ENCODE measurements at places on chromosomes 6 and 20. TPM values are rescaled to one million over a fixed set of nuclear protein-coding genes. Genes with fewer than 3 reads are reported as not detected.

GRCh38 chr6:45563844-45564243 is 186.1 kb upstream of the SUPT3H start:
- no peak overlapping the region for H3K4me3 ChIP-seq
- H3K36me3 ChIP-seq: no peaks in the 10 kb centered on the region
- H3K27me3 ChIP-seq: no peaks in the 10 kb centered on the region
- DNase-seq: no peak
- H3K4me1 ChIP-seq: peaks cover 43% of the 10 kb centered on the region

DNA sequence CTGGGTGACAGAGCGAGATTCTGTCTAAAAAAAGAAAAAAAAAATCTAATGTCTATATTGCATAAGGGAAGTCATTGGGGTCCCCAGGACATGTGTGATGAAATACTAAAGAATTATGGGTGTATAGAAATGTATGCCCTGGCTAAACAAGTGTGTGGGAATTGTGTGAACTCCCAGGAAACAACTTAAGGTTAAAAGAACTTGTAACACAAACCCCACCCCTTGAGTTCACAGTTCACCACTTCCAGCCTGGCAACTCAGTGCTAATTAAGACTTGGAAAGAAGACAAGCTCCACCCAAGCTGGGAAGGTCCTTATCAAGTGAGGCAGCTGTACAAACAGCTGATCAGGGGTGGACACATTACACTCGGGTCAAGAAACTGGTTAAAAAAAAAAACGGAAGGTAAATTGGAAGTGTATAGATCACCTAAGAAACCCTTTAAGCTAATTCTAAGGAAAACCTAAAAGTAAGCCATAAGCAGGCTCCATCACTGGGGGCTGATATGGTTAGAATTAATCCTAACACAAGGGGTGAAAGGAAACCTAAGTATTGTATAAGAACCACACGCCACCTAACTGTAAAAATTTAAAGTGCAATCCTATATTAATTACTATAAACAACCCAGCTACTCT is 25.2 kb downstream of the HLA-A start:
- no peaks in the 10 kb centered on the region for H3K36me3 ChIP-seq
- H3K27ac ChIP-seq: no peak overlapping the region
- peaks cover 42% of the 10 kb centered on the region for H3K4me1 ChIP-seq
- H3K27me3 ChIP-seq: peaks cover 7% of the 10 kb centered on the region
- no peak overlapping the region for H3K4me3 ChIP-seq
- DNase-seq: no peak

- no peak for DNase-seq
- H3K36me3 ChIP-seq: no peaks in the 10 kb centered on the region
- no peaks in the 10 kb centered on the region for H3K27me3 ChIP-seq
- peaks cover 42% of the 10 kb centered on the region for H3K4me1 ChIP-seq
- H3K4me3 ChIP-seq: no peak overlapping the region
These were observed 37.8 kb upstream of the IGF2R start for GRCh38 chr6:159931112-159931511.

- peaks cover 16% of the 10 kb centered on the region for H3K36me3 ChIP-seq
- H3K27me3 ChIP-seq: no peaks in the 10 kb centered on the region
- H3K4me1 ChIP-seq: peaks cover 4% of the 10 kb centered on the region
- DNase-seq: no peak
- no peak overlapping the region for H3K27ac ChIP-seq
These were observed 78.1 kb downstream of the AFDN start for GRCh38 chr6:167904791-167905190.

GRCh38 chr6:111522393-111523020 is 39.5 kb upstream of the REV3L start:
- no peak for DNase-seq
- H3K4me1 ChIP-seq: peaks cover 24% of the 10 kb centered on the region
- no peak overlapping the region for H3K4me3 ChIP-seq
- H3K27me3 ChIP-seq: no peaks in the 10 kb centered on the region
- H3K27ac ChIP-seq: no peak overlapping the region

GRCh38 chr6:110041830-110042229 is 63.7 kb downstream of the GPR6 start:
- peaks cover 9% of the 10 kb centered on the region for H3K27me3 ChIP-seq
- H3K36me3 ChIP-seq: no peaks in the 10 kb centered on the region
- DNase-seq: no peak
- H3K4me1 ChIP-seq: peaks cover 10% of the 10 kb centered on the region
- no peak overlapping the region for H3K4me3 ChIP-seq

GRCh38 chr20:37303637-37304036 is 14.2 kb downstream of the MANBAL start:
- H3K36me3 ChIP-seq: peaks cover 18% of the 10 kb centered on the region
- DNase-seq: no peak
- no peak overlapping the region for H3K27ac ChIP-seq
- H3K27me3 ChIP-seq: no peaks in the 10 kb centered on the region
- peaks cover 5% of the 10 kb centered on the region for H3K4me1 ChIP-seq
- no peak overlapping the region for H3K4me3 ChIP-seq

DNA sequence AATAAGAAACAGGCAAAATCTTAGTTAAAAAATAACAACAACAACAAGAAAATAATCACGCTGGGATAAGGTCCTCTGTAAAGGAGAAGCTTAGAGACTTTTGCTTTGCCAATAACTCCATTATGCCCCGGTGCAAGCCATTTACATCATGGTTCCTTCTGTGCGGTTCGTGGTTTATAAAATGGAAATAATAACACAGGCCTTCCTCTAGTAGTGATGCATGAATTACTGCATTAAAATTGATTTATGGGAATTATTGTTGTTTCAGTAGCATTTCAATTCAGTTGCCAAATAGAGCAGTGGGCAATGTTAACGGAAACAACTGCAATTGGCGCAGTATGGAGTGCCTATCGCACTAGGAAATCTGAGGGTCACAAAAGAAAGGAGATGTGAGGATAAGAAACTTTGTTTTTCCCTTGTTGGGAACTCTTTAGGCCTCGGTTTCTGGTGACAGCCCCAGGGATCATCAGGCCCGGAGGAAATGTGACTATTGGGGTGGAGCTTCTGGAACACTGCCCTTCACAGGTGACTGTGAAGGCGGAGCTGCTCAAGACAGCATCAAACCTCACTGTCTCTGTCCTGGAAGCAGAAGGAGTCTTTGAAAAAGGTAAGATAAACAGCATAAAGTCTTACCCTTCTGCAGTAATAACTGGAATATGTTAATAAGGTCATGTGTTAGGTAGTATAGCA is 1.1 kb downstream of the CD109 start:
- H3K27me3 ChIP-seq: no peaks in the 10 kb centered on the region
- peaks cover 6% of the 10 kb centered on the region for H3K36me3 ChIP-seq
- H3K4me3 ChIP-seq: peak overlapping the region; percentile 73
- no peak for DNase-seq

HS3ST5 gene
- 0.05 TPM for total RNA-seq

TMEM244 gene
- not detected for total RNA-seq
